ENCODE measurements at places on chromosomes 7 and 10.

GRCh38 chr7:3486841-3487240 is 185.8 kb downstream of the SDK1 start:
- no peak for DNase-seq

- no peak for DNase-seq
Observed at GRCh38 chr10:19778996-19779395, 37.2 kb upstream of the PLXDC2 start.

DNA sequence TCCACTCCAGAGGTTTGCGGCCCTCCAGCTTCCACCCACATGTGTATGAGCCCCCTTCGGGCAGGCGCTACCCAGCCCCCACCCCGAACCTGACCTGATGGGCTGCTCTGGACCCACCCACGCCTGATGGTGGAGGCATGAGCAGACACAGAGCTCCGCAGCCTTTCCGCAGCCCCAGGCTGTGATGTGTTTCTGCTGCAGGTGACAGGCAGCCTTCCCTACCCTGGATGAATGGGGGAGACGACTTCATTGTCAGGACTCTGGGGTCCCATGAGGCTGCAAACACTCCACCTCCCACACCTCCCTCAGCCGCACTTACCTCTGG is 61.2 kb downstream of the OAT start:
- DNase-seq = no peak

DNA sequence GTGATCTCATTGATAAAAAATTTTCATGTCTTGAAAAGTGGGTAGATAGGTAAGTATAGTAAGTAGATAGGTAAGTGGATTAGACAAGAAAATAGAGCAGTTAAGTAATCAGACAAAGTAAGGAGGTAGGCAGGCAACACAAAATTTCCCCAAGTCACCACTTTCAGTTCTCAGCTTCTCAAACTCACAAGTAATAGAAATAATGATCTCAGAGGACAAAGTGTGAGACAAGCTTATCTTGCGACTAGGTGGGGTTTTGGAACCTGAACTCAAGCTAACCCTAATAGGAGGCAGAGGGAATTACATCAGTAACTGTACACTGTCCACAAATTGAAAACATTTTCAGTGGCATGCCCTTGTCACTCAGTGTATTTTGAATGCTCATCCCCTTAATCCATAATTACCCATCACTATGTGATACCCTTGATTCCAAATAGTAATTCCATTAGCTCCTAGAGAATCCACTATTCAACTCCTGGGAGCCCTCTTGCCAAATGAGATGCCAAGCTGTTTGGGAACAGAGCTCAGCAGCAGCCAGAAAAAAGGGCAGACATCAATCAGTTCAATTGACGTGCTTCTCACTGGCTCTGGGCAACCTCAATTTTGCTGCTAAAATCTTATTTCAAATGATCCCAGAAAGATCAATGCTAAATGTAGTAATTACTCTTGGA is 703.2 kb downstream of the XPNPEP1 start:
- DNase-seq = no peak

DNA sequence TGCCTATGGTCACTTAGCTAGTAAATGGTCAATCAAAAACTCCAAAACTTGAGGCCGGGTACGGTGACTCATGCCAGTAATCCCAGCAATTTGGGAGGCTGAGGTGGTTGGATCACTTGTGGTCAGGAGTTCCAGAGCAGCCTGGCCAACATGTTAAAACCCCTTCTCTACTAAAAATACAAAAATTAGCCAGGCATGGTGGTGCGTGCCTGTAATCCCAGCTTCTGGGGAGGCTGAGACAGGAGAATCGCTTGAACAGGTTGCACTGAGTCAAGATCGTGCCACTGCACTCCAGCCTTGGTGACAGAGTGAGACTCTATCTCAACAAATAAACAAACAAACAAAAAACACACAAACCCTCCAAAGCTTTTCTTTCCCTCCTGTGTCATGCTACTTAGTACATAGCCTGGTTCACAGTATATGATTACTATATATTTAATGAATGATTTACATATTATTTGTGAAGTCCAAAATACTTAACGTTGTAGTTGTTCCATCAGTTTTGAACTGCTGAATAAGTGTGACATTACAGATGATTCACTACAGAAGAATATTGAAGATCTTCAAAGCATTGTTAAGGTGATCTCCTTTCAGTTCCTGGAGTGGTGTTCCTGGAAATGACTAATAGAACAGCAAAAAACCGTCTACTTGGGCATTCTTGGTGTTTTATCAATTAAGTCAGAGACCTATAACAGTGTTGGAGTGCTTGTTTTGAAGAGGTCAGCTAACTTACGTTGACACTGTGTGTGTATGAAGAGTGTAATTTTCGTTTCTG is 72.9 kb downstream of the ADK start:
- no peak for DNase-seq

DNA sequence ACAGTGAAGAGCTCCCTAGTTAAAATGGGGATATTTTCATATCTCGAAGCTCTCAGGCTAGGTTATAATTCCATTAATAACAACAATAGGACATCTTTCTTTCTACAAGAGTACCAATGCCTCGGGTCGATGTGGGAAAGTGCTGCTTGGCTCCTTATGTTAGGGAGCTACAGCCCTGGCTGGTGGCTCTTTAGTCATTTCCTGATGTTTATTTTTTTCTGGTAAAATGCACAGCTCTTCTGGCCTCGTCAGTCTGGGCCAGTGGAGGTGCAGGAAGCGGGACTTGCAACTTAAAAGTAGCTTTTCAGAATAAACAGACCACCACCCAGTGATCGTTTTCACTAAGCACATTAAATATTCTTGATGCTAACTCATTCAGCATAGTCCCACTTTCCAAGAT is 58.3 kb downstream of the MKX start:
- no peak for DNase-seq

GRCh38 chr7:111272092-111272491 is 181.2 kb downstream of the LRRN3 start:
- no peak for DNase-seq

DNA sequence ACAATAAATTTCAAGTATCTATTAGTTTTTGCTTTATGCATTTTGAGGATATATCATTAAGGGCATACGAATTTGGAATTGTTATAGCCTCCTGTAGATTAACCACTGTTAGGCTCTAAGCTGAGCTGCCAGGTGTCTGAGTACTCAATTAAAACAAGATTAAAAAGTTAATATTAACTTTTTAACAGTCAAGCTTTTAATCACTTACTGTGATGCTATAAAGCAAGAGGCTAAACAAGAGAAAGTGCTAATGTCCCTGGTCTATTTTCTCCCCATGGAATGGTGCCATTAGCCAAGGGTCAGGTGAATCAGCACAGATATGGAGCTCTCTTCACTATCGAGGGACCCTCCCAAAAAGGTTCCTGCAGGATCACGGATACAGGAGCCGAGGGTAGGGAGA is 9.7 kb downstream of the GSAP start:
- DNase-seq = no peak

DNA sequence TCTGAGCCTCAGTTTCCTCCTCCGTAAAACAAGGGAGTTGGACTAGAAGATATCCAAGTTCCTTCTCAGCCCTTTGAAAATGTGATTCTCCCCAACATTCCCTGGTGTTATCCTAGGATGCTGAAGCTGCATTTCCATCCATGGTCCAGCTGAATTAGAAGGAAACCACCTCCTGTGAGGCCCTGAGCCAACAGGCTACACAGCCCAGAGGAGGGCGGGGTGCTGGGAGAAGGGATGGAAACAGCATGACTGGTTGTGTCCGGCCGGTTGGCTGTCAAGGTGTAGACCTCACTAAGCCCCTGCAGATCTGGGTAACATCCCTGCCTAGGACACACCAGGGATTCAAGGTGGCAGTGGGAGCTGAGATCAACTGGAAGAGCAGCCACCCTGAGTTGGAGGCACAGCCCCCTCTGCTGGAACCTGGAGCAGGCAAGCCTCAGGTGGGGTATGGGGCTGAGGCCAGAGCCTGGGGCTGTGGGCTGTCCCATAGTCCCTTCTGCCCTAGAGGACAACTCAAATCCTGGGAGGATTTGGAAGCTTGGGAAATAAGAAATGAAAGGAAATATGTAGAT is 72.0 kb downstream of the PAX2 start:
- DNase-seq = no peak

DNA sequence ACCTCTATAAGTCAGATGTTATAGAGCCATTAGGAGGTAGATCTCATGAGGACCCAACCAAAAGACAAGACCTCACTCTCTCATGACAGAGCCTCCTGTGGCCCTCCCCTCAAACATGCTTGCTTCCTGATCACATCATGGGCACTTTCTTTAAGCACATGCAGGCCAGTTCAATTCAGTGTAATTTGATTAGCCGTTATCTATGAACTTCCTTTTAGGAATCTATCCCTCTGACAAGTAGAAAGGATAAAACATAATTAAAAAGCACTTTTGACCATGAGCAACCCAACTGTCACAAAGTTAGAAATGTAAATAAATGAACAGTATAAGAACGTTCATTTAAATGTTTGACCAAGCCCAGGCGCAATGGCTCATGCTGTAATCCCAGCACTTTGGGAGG is 27.7 kb upstream of the TMEM254 start:
- no peak for DNase-seq

- DNase-seq = no peak
Observed at GRCh38 chr10:5508161-5508604, 8.8 kb upstream of the CALML5 start.

- no peak for DNase-seq
Observed at GRCh38 chr10:5442990-5443370, 30.6 kb downstream of the NET1 start.

GRCh38 chr7:84722734-84723133 is 464.1 kb downstream of the SEMA3D start:
- DNase-seq = no peak

GRCh38 chr7:2527505-2528467 is 8.2 kb downstream of the LFNG start:
- DNase-seq = no peak

- DNase-seq = no peak
Observed at GRCh38 chr10:110852255-110852896, 19.4 kb upstream of the PDCD4 start.

- no peak for DNase-seq
Observed at GRCh38 chr7:11232462-11232861, 258.8 kb downstream of the PHF14 start.

DNA sequence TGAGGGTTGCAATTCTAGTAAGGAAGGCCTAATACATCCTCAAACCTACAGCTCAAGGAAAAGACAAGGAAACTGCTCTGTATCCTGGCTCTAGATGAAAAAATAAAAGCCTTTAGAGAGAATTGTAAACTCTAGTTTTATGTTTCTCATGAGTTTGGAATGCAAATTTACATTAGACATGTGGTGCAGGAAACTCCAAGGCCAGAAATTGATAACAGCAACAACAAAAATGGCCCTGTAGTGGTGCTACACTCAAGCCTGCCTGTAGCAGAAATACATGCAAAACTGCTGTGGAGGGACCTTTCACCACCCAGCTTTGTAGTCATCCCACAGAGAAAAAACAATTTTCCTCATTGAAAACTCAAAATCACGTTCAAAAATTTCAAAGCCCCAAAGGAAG is 546.7 kb upstream of the LRRN3 start:
- DNase-seq = no peak

GRCh38 chr7:39353615-39354376 is 212.4 kb upstream of the YAE1 start:
- DNase-seq = no peak

GRCh38 chr7:84277628-84278224 is 83.1 kb upstream of the SEMA3A start:
- no peak for DNase-seq

- DNase-seq = no peak
Observed at GRCh38 chr7:69173341-69173740, 424.9 kb upstream of the AUTS2 start.

DNA sequence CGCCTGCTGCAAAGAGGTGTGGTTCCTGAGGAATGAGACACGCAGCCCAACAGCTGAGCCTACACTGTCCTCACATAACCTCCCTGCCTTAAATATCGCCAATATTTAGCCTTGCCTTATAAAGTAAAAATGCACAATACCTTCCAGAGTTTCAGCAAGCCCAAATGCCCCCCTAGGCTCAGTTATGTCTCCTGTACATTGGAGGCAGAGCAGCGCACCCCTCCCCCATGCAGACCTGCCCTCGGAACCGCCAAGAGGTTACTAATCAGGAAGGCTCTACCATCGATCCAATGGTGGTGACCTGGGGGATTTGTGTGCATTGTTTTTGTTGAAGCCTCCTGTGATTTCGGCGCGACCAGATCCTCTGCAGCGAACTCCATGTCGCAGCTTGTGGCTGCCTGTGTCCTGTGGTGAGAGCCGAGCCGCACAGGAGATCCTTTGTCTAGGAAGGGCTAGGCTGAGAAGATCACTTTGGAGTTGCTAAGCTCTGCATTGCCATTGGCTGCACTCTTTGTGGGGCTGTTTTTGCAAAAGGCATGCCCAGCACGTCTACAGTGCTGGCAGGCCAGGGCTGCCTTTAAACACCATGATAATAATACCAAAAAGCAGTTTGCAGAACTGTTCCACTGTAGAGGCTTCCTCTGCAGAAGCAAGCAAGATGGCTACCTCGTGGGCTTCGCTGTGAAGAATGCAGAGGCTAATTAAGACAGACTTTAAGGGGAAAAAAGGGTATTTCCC is 40.1 kb downstream of the TET1 start:
- peak; percentile 40 for DNase-seq

DNA sequence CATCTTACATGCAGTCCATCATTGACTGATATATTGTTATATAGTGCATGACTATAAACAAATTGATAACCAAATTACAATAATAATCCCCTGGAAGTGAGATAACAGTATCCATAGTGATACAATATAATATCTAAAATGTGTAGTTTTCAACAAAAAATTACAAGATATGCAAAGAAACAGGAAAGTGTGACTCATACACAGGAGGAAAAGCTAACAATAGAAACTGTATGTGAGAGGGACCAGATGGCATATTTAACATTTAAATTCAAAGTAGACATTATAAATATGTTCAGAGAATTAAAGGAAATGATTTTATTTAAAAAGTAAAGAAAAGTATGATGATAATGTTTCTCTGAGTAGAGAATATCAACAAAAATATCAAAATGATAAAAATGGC is 8.0 kb downstream of the OR9A2 start:
- no peak for DNase-seq

DNA sequence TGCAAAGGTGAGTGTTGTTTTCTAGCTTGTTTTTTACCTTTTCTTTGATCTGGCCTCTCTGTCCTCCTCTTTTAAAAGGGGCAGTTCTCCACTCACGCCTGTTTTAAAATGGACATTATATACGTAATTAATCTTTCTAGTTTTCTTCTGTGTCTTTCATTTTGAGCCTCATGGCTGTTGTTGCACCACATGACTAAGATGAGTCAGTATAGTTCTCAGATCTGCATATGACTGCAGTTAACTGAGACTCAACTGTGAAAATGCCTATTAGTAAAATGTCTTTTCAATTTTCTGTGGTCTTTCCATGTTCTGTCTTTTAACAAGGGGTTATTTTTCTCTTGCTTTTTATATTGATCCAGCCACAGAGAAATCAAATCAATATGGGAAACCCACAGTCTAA is 296.1 kb downstream of the CDK14 start:
- DNase-seq = no peak
